Activated CD8-positive, alpha-beta memory T cell treated with anti-CD3 and anti-CD28 coated beads for 24 hours (primary cell): ENCODE measurements at places on chromosomes 11 and 22.

GRCh38 chr11:2512431-2513407, 67.9 kb downstream of the KCNQ1 start:
- DNase-seq: peak; percentile 46

GRCh38 chr11:26741036-26741435, 19.2 kb upstream of the SLC5A12 start:
- no peak for DNase-seq

DNA sequence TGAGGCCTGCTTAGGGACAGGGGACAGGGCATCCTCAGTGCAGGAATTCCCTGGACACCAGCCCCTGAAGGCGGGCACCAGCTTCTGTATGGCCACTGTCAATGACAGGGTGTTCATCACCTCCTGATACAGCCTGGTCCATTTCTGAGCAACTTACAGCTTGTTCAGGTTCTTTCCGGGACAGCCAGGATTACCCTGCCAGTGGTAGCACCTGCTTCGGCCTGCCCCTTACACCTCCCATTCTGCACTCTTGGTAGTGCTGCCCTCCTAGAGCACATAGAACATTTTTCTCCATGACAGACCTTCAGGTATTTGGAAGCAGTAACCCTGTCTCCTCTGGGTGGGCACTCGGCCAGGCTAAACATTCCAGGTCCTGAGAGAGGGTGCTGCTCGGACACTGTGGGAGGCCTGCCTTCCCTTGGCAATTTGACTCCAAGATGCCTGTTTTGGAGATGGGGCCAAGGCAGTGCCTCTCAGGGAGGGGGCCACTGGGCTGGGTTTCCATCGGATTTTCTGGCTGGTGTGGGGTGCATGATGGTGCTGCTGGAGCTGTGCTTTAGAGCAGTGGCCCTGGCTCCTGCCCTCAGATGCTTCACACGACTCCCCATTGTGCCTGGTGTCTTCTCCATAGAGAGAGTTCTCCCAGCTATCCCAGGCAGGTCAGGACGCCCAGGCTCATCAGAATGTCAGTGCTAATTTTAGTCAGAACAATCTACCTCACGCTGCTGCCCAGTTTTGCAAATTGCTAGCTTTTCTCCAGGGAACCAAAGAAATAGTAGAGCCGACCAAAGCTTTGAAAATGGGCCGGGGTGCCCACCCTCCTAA, 1.2 kb downstream of the GAL3ST3 start:
- no peak for DNase-seq

DNA sequence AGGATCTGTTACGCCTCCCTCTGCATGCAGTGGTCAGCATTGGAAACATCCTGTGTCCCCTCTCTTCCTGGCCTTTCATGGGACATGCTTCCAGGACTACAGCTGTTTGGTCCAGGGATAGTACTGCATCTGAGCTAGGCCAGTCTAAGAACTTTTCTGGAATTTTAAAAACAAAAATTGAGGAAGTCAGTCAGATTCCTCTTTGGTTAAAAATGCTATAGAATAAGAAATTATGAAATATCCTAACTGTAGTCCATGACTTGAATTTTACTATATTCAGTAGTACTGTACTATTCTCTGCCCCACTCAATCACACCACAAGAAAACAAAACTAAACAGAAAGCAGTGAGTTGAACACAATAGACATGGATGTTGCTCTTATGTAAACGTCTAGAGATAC, 201.0 kb upstream of the CADM1 start:
- DNase-seq: no peak

DNA sequence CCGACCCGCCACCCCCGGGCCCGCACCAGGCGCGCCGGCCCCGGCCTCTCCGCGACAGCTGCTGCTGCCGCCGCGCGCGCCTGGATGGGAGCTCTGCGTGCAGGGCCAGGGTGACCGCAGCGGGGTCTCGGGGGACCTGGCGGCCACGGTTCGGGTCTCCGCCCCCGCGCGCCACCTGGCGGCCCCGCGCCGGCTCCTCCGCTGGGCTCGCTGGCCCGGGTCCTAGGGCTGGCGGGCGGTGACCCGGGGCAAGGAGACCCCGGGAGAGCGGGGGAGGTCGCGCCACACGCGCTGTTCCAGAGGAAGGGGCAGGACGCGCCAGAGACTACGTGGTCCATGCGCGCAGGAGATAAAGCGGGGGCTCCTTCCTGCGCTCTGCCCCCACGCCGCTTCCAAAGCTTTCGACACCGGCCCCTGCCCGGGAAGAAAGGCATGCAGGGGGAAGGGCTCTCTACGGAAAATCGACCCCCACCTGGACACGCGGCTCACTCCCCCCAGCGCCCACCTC, 562 bp downstream of the SHANK2 start:
- DNase-seq: no peak

GRCh38 chr11:73203322-73203721, 14.8 kb upstream of the P2RY2 start:
- DNase-seq: no peak

DNA sequence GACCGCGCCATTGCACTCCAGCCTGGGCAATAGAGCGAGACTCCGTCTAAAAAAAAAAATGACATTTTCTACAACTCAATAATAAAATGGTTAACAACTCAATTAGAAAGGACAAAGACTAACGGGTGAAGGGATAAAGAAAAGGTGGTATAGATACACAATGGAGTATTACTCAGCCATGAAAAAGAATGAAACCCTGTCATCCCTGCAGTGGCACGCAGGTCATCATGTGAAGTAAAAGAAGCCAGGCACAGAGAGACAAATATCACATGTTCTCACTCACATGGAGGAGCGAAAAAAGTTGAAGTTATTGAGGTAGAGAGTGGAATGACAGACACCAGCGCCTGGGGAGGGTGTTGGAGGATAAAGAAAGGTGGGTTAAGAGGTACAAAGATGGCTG, 39.0 kb downstream of the WNT7B start:
- DNase-seq: no peak

DNA sequence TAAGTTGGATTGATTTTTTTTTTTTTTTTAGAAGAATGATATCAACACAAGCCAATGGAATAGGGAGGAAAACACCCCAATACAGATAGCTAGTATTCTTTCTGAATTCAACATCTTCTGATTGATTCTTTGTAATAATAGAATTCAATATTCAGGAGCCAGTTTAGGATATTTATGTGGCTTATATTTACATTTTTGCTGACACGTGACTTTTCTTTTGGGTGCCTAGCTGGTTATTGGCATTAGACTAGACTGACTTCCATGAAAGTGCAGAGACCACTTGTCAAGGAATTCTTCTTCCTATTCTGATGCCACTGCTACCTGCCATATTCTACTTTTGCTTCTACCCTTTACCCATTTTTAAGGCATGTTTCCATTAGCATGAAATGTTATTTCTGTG, 16.4 kb downstream of the TRIM44 start:
- no peak for DNase-seq

DNA sequence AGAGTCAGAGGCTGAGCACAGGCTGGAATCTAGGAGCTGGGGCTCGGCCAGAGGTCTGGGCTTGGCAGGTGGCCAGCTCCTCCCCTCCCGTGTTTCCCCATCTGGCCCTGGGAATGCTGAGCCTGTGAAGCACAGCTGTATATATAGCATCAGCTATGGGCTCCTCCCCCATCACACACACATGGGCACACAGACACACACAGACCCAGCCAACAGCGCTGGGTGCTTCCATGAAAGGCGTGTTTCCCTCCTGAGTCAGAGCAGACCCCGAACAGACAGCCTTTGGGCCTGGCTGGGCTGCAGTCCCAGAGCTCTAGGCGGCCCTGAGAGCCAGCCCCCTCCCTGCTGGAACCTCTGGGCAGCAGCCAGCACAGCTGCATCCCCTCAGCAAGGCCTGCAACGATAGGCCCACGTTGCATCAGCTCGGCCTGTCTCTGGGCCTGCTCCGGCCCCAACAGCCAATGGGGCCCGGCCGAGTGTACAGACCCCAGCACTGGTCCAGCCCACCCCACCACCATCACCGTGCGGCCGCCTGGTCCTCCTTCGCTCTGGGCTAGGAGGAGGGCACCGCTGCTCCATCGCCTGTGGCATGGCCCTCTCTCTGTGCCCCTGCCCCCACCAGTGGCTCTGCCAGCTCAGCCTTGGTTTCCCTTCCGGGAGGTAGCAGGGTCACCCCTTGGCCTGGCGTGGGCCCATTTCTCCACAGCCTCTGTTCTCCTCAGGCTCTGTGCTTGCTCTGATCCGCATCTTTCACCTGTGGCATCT, 7.6 kb upstream of the SERPINH1 start:
- no peak for DNase-seq

DNA sequence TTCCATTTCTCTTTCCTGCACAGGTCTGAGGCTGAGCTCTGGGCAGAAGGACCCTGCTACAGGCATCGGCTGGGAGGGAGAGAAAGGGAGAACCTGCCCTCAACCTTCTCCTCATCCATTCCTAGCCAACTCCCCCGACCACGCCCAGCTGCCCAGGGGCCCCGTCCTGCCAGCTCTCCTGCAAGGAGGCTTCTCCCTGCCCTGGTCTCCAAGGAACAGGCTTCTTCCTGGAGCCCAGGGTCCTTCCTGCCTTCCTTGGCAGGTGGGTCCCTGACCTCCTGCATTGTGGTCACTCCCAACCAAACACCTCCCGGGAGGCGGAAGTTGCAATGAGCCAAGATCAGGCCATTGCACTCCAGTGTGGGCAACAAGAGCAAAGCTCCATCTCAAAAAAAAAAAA, 12.5 kb upstream of the HMOX1 start:
- DNase-seq: no peak

DNA sequence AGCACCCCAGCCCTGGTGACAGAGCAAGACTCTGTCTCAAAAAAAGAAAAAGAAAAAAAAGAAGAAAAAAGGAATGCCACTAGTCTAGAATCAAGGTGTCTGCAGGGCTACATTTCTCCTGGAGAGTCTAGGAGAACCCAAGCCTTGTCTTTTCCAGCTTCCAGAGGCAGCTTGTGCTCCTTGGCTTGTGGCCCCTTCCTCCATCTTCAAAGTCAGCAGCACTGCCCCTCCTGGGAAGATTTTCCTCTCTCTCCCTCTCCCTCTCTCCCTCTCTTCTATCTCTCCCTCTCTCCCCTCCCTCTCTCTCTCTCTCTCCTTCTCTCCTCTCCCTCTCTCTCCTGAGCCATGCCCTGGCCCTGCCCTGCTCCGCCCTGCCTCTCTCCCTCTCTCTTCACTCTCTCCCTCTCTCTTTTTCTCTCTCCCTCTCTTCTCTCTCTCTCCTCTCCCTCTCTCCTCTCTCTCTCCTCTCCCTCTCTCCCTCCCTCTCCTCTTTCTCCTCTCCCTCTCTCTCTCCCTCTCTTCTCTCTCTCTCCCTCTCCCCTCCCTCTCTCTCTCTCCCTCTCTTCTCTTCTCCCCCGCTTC, 97.7 kb upstream of the FGF3 start:
- DNase-seq: no peak

GRCh38 chr11:65855927-65856363, 2.0 kb downstream of the CFL1 start:
- no peak for DNase-seq

DNA sequence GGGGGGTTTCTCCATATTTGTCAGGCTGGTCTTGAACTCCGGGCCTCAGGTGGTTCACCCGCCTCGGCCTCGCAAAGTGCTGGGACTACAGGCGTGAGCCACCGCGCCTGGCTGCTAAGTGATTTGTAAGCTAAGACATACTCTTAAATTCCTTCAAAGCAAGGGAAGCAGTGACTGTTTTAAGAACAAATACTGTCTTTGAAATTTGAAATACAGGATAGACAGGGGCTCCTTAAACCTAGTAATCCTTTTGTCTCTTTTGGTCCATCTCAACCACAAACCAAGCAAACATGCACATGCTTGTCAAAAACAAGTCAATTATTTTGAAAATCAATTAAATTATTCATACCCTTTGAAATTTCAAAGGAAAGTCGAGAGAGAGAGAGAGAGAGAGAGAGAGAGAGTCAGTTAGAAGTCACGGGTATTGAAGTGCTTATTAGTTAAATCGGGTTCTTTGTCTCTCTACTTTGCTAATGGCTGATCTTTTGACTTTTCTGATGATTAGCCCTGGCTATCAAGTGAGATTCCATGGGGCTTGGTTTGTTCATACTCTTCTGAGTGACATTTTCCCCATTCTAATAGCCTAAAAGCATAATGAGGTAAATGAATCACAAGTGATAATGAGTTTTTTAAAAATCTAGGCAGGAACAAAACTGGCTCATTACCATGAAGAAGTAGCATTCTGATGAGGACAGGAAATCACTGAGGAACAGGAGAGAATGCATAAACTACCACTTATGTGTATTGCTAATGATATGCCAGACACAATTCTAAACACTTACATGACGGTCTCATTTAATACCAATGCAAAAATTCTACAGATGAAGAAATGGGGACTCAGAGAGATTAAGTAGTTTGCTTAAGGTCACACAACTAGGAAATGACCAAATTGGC, 48.0 kb downstream of the MCHR1 start:
- no peak for DNase-seq

GRCh38 chr11:75667255-75667830, 1.5 kb downstream of the MAP6 start:
- DNase-seq: no peak

DNA sequence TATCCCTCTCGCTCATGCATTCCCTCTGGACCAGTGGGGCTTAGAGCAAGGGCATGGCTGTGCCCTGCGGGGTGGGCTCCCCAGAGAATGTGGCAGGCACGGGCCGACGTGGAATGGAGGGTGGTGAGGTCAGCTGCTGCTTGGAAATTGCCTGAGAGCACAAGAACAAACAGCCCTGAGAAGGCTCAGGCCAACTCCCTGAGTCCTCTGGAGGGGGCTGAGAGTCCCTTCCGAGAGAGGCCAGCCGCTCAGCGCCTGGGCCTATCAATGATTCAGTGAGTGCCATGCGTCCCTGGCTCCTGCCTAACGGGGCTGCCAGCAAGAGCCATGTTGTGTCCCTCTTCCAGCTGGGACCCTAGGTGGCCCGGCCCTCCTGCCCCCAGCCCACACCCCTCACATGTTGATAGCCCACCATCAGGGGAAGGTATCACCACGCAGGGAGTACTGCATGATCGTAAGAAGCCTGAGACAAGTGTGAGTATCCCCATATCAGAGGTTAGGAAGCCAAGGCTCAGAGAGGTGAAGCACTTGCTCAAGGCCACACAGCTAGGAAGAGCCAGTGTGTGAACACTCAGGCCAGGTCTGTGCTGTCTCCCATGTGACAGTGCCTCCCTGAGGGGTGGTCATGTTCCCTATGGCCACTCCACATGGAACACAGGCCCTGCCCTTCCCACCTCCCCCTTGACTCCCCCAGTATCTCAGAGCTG, 55.8 kb downstream of the NECTIN1 start:
- no peak for DNase-seq

DNA sequence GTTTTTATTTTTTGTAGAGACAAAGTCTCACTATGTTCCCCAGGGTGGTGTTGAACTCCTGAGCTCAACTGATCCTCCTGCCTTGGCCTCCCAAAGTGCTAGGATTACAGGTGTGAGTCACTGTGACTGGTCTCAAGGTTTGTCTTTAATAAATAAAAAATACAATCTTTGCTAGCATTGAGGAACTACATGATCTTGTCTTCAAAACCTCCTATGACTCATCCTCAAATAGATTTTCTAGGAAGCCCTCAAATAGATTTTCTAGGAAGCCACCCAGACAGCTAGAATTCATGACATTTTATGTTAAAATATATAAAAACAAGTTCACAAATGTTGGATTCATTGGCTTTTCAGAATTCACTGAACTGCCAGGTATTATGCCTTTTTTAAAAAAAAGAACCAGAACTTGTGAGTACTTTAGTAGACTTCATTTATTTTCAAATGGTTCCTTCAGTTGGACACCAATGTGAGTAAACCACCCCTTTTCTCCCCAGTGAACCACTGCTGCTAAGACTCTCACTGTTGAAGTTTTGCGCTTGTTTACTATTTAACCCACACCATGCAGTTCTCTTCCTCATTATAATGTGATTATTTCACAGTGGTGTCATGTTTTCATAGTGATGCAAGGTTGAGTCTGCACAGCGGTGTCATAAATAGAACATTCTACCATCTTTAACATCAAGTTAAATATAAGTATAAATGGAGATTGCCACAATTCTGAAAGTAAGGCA, 303.9 kb downstream of the CASP12 start:
- DNase-seq: no peak

- no peak for DNase-seq
Measured at GRCh38 chr22:37739035-37739434, 42.2 kb downstream of the TRIOBP start.
